Muscle of arm (tissue), 14 donors: ENCODE measurements at places on chromosomes 4 and X. TPM values are rescaled to one million over a fixed set of nuclear protein-coding genes. Genes with fewer than 3 reads are reported as not detected.

- no peak for DNase-seq
Measured at GRCh38 chrX:107470198-107470597, 20.7 kb downstream of the FRMPD3 start.

The MAGEA9B gene
- not detected for polyA plus RNA-seq

GRCh38 chrX:48989483-48989882 is 12.6 kb downstream of the GRIPAP1 start:
- no peak for DNase-seq

The TRIM60 gene
- polyA plus RNA-seq = not detected

- DNase-seq = no peak
Measured at GRCh38 chr4:66704243-66704642, 841.1 kb downstream of the CENPC start.

DNA sequence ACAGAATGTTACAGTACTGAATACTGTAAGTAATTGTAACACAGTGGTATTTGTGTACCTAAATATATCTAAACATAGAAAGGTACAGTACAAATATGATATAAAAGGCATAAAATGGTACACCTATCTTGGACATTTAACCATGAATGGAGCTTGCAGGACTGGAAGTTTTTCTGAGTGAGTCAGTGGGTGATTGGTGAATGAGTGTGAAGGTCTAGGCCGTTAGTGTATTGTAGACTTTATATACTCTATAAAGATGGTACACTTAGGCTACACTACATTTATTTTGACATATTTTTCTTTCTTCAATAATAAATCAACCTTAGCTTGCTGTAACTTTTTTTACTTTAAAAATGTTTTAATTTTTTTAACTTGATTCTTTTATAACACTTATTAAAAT is 422.5 kb upstream of the FSTL5 start:
- no peak for DNase-seq

DNA sequence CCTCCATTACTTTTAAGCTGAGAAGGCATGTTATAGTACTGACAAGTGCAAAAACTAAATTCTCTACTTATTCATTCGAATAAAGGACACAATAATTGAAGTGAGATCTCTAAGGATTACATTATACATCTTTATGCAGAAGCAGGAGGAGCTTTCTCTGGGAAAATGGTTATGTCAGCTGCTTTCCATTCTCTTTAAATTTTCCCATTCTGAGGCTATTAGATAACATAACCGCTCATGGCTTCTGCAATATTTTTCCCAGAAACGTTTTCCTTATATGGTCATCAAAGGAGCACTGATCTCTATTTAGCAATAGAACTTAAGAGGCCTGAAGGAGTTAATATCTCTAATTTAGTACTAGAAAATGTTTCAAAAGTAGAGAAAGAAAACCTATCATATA is 221.6 kb downstream of the NSUN7 start:
- no peak for DNase-seq

GRCh38 chr4:119581190-119581873 is 47.3 kb downstream of the PDE5A start:
- DNase-seq = no peak

- no peak for DNase-seq
Measured at GRCh38 chrX:71637848-71638247, 19.5 kb upstream of the CXCR3 start.

GRCh38 chr4:839675-840443 is 13.9 kb upstream of the CPLX1 start:
- DNase-seq = no peak

DNA sequence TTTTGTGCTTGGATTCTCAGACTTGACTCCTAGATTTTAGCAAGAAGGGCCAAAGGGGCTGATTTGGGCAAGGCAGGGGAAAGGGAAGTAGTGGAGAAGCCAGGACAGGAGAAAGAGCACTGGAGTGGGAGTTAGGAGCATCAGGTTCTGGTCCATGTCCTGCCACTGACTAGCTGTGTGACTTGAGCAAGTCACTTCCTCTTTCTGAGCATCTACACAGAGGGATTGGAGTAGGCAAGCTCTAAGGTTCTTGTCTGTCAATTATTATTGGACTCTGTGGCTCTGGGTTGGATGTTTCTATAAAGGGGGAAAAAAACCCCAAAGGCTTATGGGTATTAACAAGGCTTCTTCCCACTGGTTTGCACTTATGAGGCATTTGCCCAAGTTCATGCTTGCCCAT is 24.4 kb downstream of the PLAC1 start:
- DNase-seq = no peak
